ENCODE measurements at places on chromosomes 12 and 14.

DNA sequence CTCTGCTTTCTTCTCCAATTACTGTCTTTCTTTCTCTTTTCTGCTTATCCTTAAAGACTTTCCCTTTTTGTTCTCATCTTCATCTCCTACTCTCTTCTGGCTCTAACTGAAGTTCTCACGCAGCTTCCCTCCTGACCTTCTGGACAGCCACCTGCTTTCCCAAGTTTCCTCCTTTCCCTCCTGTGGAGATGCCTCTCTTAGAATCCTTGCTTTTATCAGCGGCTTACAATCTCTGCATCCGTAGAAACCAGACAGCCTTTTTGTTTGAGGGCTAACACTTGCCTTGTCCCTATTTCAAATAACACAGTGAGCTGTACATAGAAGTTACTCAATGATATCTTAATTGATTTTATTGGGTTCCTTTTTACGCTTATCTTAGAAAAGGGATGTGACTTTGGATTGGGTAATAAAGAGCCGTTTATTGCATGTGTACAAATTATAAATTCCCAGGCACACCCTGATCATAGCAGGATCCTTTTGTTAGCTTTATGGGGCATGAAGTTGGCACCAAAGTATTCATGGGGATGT is 2.1 kb upstream of the LGALS3 start:
- DNase-seq: no peak

DNA sequence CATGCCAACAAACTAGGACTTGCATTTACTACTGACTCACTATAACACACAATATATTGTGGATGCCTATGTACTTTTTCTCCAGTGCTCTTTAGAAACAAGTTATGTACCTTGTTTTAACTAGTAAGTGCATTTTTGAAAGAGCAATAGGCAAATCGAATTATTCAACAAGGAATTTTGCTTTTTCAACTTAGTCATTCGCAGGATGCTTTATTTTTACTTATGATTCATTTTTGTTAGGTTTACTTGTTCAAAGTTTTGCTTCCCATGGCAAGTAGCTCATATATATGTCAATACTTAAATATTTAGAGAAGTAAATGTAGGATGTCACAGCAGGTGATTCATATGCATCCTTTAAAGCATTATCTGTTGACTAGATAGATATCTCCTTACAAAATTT is 149.8 kb downstream of the PELI2 start:
- no peak for DNase-seq

DNA sequence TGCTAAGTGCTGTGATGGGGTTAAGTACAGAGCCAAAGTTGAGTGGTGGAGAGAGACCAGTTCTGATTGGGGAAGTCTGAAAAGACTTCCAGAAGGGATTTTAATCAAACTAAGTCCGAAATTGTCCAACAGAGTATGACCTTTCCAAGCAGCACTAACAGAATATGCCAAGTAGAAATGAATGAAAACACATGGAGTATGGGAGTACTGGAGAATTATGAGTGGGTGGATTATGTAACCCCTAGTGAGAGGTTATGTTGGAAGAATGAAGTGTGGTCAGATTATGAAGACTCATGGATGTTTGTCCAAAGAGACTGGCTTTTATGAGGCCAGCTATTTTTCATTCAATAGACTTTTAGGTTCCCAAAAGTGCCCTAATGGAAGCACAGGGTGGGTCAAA is 94.0 kb upstream of the PLEKHA5 start:
- no peak for DNase-seq

DNA sequence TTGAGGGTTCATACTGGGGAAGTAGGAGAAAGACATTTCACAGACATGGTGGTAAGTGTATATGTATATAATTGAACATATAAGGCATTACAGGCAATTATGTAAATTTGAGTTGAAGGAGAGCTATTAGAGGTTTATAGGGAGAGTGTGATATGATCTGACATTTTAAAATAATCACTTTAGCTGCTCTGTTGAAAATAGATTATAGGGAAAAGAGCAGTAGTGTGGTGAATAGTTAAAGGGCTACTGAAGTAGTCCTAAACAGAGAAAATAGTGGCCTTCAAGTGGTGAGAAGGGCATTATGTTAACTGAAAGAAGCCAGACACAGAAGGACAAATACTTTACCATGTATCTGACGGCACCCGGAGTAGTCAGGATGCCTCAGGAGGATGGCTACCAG is 234.2 kb downstream of the SLC41A2 start:
- no peak for DNase-seq

DNA sequence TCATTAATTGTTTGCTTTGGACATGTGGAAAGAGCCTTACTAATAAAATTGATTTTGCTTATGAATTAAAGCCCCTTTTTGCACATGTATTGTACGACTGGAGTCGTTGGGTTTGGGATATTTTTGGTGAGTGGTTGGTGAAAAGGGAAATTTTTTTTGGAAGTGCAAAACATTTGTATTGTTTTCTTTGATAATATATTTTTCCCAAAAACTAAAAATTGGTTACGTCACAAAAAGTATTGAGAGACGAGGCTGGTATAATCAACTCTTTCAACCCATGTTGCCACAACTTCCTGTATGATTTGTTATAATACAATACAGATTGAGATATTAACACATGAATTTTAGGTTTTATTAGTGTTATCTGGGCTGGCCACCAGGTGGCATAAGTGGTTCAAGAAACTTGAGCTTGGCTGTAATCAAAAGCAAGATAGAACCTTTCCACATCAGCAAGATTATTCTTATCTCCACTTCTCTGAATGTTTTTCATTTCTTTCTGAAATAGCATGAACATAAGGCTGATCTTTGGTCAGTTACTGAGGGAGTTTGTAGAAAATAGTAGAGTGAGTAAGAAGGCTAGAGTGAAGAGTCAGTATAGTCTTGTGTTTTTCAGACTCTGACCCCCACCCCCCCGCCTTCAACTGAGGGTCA is 8.7 kb downstream of the NGDN start:
- DNase-seq: peak; percentile 58

Measured in CD4-positive, alpha-beta T cell treated with Interleukin-6 at 100 ng/mL for 8 hours (primary cell).